ENCODE measurements at places on chromosomes 7 and 10.

DNA sequence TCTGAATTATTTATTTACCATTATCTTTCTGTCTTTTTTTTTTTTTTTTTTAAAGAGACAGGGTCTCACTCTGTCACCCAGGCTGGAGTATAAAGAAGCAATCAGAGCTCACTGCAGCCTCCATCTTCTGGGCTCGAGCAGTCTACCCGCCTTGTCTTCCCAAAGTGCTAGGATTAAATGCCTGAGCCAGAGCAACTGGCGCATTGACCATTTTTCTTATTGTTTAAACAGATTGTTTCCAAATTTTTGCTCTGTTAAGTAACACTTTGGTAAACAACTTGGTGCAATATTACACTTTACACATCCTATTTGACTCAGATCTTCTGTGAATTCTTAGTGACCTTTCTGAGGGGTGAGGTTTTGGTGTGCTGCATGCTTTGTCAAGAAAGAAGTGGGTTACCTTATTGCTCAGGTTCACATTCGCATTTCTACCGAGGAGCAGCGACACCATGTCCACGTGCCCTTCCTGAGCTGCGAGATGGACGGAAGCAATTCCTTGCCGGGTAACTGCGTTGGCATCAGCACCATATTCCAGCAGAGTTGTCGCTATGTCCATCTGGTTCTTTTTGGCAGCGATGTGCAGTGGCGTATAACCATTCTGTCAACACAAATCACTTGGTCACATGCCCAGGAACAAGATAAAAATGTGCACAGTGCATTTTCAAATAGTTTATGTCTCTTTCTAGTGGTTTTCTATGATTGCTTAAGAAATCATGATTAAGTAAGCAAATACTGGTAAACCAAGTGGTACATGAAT lies 203.2 kb downstream of the ANK3 start:
- DNase-seq: no peak

GRCh38 chr10:49448924-49449323 lies 53.0 kb upstream of the DRGX start:
- DNase-seq: no peak

GRCh38 chr10:88127269-88127668 lies 263.8 kb downstream of the PTEN start:
- no peak for DNase-seq

DNA sequence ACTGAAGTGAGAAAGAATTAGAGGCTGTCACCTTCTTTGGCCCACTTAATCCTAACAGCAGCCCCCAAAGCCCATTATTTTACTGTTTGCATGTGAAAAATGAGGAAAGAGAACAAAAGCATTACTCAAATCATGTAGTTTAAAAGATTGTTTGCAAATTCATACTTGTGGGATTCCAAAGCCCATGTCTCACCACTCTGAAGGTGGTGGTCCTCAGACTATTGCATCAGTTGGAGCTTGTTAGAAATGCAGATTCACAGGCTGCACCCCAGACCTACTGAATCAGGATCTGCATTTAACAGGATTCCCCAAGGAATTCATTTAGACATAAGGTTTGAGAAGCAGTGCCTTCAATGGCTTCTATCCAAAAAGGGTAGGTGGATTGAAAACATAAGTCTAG lies 93.7 kb upstream of the PDE1C start:
- DNase-seq: no peak

GRCh38 chr7:50662041-50662694 lies 97.0 kb upstream of the DDC start:
- no peak for DNase-seq

GRCh38 chr7:66315192-66315591 lies 110.1 kb downstream of the TPST1 start:
- DNase-seq: no peak

GRCh38 chr10:29849126-29849833 lies 210.1 kb downstream of the JCAD start:
- peak; percentile 57 for DNase-seq

GRCh38 chr7:44100458-44101302 lies 3.5 kb upstream of the AEBP1 start:
- DNase-seq: no peak

DNA sequence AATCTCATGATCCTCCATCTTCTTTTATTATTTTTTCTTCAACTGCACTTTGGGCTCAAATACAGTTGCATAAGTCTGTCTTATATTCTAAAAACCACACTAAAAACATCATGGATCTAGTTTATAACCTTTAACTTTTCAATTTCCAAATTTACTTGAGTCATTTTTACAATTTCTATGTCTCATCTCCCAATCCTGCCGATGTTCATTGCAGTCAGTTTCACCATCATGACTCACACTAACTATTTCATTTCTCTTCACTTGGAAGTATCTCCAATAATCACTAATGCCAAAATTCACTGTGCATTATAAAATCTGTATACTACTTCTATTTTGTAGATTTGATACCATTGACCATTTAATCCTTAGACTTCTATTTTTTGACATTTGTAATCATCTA lies 806.9 kb upstream of the SORCS1 start:
- DNase-seq: no peak

DNA sequence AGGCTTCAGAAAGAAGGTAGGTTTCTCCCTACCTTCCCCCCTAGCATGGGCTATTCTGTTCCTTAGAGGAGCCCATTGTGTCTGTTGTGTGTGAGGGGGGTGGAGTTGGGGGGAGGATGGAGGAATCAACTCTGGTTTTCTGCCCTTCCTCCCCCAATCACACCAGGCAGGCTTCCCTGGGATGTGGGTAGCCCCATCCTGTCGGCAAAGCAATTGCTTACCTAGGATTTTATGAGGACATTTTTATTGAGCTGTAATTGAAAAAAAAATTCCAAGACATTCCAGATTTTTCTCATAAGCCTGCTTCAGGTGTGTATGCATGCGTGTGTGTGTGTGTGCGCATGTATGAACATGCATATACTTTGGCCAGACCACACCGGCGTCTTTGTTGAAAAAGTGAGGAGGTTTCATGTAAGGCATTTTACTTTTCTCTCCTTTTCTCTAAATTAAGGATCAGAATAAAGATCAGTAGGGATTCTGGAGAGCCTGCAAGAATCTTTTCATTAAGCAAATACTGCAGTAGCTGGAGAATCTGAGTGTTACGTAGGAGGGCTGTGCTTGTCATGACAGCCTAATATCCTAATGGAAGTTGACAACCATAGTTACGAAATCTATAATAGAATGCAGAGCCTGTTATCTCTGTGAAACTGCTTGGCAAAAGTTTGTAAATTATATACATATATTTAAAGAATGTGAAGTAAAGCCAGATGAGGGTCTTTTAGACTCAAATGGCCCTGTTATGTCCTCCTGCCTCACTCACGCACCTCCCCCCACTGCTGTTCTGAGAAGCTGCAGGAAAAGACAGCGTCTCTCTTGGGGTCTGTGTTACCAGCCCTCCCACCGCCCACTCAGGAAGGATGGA lies 27.3 kb upstream of the SAMD8 start:
- DNase-seq: no peak

- no peak for DNase-seq
These were observed 65.6 kb downstream of the ZEB1 start for GRCh38 chr10:31384589-31384949.

DNA sequence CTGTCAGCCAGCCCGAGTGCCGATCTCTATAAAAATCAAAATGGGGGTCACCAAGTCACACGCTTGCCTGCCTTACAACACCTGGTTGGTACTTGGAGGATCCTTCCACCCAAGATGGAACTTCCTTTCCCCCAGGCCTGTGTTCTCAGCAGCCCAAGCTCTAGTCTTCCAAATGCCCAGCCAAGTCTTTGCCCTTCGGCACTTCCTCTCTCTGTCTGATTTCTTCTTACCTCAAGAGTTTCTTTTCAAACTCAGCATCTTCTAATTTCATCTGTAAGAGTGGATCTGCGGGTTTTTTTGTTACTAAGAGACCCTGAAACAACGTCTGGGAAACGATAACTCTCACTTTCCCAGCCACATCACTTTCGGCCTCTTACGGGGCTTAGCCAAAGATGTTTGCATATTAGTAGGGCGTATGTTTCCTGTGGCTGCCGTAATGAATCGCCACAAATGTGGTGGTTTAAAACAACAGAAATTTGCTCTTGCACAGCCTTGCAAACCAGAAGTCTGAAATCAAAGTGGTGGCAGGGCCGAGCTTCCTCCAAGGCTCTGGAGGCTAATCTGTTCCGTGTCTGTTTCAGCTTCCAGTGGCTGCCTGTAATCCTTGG lies 219.9 kb downstream of the TCF7L2 start:
- DNase-seq: no peak

DNA sequence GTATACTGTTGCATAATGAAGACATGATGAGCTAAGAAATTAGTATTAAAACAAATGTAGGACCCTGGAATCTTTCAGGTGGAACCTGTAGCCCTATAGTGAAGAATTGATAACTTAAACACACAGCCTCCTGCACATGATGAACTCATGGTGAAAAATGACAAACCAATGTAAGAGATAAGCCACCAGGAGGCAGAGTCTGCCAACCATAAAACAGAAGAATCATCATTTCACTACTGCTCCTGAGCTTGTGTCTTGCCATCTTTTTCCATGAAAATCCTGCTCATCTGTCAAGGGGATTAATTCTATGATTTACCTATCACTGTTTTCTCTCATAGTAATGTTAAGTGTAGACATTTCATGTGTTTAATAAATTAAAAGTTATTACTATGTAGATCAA lies 363.9 kb downstream of the MALRD1 start:
- DNase-seq: peak; percentile 56

DNA sequence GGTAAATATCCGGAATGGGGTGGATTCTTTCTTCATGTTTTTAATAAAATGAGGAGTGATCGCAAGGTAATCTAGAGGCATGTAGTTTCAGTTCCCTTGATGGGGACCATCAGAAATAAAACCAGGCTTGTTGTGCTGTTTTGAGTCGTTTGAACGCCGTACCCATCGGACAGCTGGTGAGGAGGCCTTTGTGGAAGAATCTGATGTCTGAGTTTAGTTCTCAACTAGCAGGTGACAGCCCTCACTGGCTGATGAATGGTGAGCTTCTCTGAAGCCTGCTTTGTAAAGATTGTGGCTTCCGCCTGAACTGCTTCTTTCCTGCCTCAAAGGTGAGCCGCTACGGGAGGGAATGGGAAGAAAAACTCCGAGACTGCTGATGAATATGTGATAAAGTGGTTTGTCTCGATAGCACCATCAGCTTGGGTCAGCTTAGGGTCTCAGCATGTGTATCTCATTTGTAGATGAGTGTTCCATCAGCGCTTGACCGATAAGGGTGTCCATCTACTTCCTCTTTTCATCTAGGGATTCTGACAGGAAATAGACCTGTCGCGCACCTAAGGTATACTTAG lies 977 bp downstream of the TMEM248 start:
- DNase-seq: no peak

DNA sequence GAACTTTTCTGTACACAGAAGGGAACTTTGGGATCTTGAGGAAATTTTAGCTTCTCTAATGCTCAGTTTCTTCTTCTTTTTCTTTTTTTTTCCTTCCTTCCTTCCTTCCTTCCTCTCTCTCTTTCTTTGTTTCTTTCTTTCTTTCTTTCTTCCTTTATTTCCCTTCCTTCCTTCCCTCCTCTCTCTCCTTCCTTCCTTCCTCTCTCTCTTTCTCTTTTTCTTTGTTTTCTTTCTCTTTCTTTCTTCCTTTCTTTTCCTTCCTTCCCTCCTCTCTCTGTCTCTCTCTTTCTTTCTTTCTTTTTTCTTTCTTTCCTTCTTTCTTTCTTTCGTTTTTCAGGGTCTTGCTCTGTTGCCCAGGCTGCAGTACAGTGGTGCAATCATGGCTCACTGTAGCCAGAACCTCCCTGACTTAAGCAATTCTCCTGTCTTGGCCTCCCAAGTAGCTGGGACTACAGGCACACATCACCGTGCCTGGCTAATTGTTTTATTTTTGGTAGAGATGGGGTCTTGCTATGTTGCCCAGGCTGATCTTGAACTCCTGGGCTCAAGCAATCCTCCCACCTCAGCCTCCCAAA lies 58.6 kb upstream of the SDK1 start:
- no peak for DNase-seq

- no peak for DNase-seq
These were observed 17.4 kb upstream of the CYP3A7 start for GRCh38 chr7:99752356-99752755.

DNA sequence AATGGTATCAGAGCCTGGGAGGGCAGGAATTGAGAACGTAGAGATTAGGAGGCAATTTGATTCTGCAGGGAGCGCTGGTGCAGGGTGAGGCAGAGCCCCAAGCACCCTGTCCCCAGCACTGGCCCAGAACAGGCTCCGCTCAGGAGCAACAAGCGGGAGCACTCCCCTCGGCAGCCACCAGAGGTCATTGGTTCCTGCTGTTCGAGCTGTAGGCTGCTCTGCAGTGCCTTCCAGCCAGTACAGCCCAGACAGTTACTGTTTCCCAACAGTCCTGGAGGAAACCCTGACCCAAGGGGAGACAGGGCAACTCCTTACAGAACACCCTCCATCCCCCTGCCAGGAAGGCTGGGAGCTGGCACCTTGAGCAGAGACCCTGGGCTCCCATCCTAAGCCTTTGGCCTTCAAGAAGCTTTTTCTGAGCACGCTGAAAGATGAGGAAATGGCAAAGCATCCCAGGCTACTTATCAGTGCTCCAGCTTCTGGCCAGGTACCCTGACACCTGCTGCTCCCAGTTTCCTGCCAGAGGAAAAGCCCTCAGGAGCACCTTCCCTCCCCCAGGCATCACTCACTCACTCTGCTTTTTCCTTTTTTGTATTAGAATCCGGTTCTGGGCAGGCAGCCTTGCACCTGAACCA lies 71.2 kb upstream of the EFCAB10 start:
- peak; percentile 61 for DNase-seq

DNA sequence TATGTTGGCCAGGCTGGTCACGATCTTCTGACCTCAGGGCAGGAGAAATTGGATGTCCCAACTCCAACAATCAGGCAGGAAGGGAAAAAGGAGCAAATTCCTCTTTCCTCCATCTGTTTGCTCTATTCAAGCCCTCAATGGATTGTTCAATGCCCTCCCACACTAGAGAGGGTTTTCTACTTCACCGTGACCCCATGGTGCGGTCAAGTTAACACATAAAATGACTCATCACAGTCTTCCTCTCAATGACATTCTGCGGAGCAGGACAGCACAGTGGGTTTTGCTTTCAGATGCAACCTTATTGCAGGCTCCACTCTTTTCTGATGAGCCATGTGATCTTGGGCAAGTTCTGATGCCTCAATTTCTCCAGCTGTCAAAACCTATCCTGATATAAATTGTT lies 364.9 kb downstream of the ANKRD30A start:
- no peak for DNase-seq

GRCh38 chr7:102291056-102291915 lies 4.6 kb downstream of the SH2B2 start:
- no peak for DNase-seq

- DNase-seq: no peak
These were observed 104.5 kb upstream of the ZPBP start for GRCh38 chr7:50197549-50197948.

- no peak for DNase-seq
These were observed 16.5 kb upstream of the GPR37 start for GRCh38 chr7:124781907-124782734.

GRCh38 chr7:130379019-130379418 lies 1.3 kb upstream of the CPA1 start:
- no peak for DNase-seq

Measured in muscle of arm (tissue), 14 donors.